ENCODE measurements at places on chromosomes 6 and 20.

- no peak for DNase-seq
Measured at GRCh38 chr20:36815454-36816091, 42.0 kb upstream of the DSN1 start.

DNA sequence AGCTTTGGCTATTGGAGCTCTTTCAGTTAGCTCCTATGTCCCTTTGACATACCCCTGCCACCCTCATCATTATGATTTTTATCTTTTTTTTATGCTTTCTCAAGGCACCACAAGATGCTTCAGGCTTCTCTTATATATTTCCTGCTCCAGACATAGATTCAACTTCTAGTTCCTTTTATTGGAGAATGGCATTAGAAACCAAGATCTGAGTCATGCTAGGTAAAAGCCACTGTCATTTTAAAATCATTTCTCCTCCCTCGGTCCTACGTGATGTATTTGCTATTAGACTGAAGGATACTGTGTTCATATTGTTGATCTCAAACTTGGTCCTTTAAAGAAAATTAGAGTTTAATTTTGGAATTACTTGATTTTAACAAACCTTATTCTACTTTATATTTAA is 8.3 kb downstream of the TENT5A start:
- DNase-seq: no peak

- no peak for DNase-seq
Measured at GRCh38 chr6:28235912-28236452, 10.9 kb downstream of the ZSCAN9 start.

GRCh38 chr6:146785001-146785585 is 186.3 kb downstream of the ADGB start:
- DNase-seq: no peak

DNA sequence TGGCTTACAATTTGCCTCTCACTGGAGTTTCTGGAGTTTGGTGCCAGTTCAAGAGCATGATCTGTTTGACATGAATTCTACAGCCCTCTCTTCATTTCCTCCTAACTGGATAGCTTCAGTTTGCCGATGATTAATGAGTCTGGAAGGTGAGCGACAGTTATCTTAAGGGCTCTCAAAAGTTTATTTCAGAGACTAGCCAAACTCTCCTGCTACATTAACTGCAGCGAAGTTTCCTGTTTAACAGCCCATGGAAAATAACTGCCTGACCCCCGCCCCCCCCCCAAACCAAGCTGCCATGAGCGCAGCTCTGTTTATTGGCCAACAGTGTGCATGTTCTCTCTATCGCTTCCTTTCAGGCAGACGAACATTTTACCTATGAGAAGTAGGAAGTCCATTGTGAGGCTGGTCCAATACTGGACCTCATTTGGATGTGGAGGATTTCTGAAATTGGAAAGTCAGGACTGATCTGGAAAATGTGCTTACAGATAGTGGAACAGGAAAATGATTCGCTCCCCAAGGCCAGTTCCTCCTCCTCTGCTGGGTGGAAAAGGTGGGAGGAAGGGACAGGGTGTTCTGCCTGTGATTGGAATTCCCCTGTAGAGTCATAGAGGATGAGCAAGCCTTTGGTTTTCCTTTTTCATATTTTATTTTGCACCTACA is 522.2 kb upstream of the JAG1 start:
- no peak for DNase-seq
